ENCODE measurements at places on chromosomes 5 and 9. TPM values are rescaled to one million over a fixed set of nuclear protein-coding genes. Genes with fewer than 3 reads are reported as not detected.

ASPN gene
- polyA plus RNA-seq, result 1.1 TPM

DELE1 gene
- 37.5 TPM for polyA plus RNA-seq

PHYHD1 gene
- 4.7 TPM for polyA plus RNA-seq

DNA sequence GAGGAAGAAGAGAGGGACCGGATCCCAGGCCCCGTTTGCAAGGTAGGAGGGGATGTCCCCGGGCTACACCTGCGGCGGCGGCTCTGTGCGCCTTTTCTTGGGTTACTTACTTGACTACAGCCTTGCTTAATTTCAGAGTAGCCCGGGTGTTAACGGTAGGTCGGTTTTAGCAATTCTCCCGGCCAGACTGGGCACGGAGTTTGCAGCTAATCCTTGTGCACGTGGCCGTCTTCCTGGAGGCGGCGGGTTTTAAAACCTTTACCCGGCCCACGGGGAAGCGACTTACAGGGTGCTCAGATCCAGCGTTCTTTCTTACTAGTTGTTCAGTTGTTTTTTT lies 313 bp downstream of the BRIX1 start:
- H3K4me3 ChIP-seq, result peak overlapping the region; percentile 86
- peak overlapping the region; percentile 82 for H3K27ac ChIP-seq
- H3K27me3 ChIP-seq, result no peaks in the 10 kb centered on the region
- H3K36me3 ChIP-seq, result peaks cover 6% of the 10 kb centered on the region
- no peak for DNase-seq

GRCh38 chr5:102911973-102912372 lies 156.9 kb downstream of the PAM start:
- H3K27me3 ChIP-seq, result no peaks in the 10 kb centered on the region
- no peak overlapping the region for H3K27ac ChIP-seq
- H3K4me3 ChIP-seq, result no peak overlapping the region
- DNase-seq, result no peak

DNA sequence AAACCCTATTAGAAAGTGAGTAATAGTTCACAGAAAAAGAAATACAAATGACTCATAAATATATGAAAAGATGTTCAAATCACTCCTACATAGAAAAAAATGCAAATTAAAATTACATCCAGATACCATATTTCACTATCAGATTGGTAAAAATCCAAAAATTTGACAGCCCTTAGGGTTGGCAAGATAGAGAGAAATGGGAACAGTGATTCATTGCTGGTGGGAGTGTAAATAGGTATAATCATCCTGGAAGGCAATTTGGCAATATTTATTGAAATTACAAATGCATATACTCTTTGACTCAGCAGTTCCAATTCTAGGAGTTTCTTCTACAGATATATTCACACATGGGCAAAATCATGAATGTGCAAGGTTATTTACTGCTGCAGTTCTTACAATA lies 273.5 kb downstream of the NR2F1-AS1 start:
- H3K27me3 ChIP-seq, result no peaks in the 10 kb centered on the region
- no peaks in the 10 kb centered on the region for H3K36me3 ChIP-seq
- H3K4me1 ChIP-seq, result peaks cover 9% of the 10 kb centered on the region
- no peak overlapping the region for H3K27ac ChIP-seq
- no peak for DNase-seq
- no peak overlapping the region for H3K4me3 ChIP-seq

DNA sequence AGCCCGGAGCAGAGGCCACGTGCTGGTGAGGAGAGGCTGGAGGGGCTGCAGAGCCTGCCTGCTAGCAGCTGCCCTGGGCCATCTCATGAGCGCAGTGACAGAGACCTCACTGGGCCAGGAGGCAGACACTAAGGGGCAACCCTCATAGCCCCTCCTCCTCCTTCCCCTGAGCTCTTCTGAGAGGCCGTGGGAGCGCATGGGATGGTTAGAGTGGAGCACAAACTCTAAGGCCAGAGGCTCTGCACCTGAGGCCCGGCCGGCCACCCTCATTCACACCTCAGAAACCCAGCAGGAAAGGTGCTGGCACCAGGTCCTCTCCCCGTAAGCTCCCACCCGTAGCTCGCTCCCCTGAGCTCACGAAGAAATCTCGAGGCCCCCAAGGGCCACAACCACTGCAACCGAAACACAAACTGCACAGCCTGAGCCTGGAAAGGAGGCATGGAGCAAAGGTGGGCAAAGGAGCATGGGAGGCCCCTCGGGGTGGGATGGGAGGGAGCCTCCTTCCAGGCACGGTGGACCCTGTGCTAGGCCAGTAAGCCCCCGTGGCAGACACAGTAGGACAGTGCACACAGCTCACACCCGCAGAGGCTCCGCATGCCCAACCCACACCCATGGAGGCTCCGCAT lies 17.7 kb downstream of the CAMSAP1 start:
- no peaks in the 10 kb centered on the region for H3K27me3 ChIP-seq
- peaks cover 55% of the 10 kb centered on the region for H3K4me1 ChIP-seq
- H3K4me3 ChIP-seq, result no peak overlapping the region
- H3K36me3 ChIP-seq, result no peaks in the 10 kb centered on the region
- no peak for DNase-seq
- H3K27ac ChIP-seq, result peak overlapping the region; percentile 42

DNA sequence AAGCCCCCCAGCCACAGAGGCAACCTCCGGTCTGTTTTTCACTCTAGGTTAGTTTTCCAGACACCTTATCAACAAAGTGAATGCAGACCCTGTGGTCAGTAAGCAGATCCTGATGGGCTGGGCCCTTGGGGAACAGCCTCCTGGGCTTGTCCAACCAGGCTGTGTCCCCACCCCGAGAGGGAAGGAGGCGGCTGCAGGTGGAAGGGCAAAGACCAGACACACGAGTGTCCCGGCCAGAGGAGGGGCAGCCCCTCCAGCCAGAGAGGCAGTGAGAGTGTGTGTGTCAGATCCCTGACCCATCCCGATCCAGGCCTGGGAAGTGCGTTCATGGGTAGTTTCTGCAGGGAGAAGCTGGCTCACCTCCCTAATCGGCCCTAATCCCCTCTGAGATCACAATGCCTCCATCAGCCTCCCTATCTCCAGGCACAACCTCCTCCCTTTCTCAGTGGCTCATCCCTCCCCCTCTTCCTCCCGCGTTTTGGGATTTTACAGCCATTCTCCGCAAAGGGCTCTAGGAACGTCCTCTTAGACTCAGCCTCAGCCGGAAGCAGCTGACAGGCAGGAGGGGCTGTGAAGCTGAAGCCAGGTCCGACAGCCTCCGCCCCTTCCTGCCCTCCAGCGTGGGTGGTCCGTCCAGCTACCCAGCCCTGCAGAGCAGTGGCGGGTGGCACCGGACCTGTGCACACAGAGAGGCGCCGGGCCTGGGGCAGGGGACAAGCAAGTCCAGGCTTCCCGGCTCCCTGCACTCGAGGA lies 9.7 kb downstream of the SLC12A7 start:
- peaks cover 12% of the 10 kb centered on the region for H3K27me3 ChIP-seq
- H3K4me1 ChIP-seq, result no peaks in the 10 kb centered on the region
- no peaks in the 10 kb centered on the region for H3K36me3 ChIP-seq
- H3K4me3 ChIP-seq, result no peak overlapping the region

- peaks cover 17% of the 10 kb centered on the region for H3K36me3 ChIP-seq
- peaks cover 4% of the 10 kb centered on the region for H3K27me3 ChIP-seq
- H3K4me3 ChIP-seq, result no peak overlapping the region
- no peak for DNase-seq
Measured at GRCh38 chr9:136852664-136853595, 784 bp downstream of the MAMDC4 start.

- DNase-seq, result no peak
- H3K4me1 ChIP-seq, result no peaks in the 10 kb centered on the region
- H3K4me3 ChIP-seq, result no peak overlapping the region
- H3K36me3 ChIP-seq, result peaks cover 42% of the 10 kb centered on the region
Measured at GRCh38 chr9:114196979-114197622, 41.8 kb downstream of the COL27A1 start.

DNA sequence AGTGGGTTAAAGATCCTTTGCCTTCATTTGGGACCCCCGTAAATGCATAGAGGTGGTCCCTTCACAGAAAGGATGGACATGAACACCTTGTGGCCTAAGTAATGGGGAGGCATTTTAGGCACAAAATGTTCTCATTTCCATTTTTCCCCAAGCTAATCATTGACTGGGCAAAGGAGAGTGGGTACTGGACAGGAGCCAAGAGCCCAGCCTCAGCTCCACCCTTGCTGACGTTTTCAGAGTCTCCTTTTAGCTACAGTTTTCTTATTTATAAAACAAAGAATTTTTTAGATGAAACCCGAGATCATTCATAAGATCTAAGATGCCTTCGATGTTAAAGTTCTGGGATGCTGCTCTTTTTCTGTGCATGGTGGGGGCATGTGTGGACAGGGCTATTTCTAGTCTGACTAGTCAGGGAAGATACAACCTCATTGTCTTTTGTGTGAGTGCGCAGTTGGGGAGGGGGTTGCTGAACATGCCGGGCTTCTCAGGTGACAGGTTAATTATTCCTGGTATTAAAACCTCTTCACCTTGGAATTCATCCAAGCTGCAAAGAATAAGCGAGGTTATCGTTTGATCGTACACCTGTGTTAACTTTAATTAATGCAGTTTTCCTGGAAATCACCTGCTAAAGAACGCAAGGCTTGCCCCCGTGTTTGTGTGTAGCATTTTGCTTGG lies 48.4 kb downstream of the ADAMTS16 start:
- no peak overlapping the region for H3K27ac ChIP-seq
- H3K36me3 ChIP-seq, result no peaks in the 10 kb centered on the region
- no peaks in the 10 kb centered on the region for H3K27me3 ChIP-seq
- H3K4me3 ChIP-seq, result no peak overlapping the region
- DNase-seq, result no peak
- no peaks in the 10 kb centered on the region for H3K4me1 ChIP-seq

DNA sequence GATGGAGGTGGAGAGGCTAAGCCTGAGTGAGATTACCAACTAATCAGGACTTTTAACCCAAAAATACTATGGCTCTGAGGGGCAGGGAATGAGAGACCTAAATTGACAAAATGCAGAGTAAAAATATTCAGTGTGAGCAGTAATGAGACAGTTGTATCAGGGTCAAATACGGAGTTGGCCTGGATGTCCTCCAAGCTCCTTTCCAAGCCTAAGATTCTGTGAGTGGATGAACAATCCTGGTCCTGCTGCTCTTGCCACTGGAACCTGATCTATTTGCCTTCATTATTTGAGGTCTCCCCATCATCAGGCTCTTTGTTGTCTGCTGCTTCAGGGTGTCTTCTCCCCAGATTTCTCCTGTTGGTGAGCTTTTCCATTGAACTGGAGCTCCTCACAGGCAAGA lies 1.1 kb downstream of the PDCD1LG2 start:
- H3K36me3 ChIP-seq, result peaks cover 7% of the 10 kb centered on the region
- H3K27ac ChIP-seq, result peak overlapping the region; percentile 78
- peak overlapping the region; percentile 89 for H3K4me3 ChIP-seq
- DNase-seq, result no peak
- peaks cover 59% of the 10 kb centered on the region for H3K4me1 ChIP-seq

GRCh38 chr5:62737766-62738165 lies 159.1 kb downstream of the LRRC70 start:
- H3K36me3 ChIP-seq, result no peaks in the 10 kb centered on the region
- H3K4me1 ChIP-seq, result no peaks in the 10 kb centered on the region
- no peaks in the 10 kb centered on the region for H3K27me3 ChIP-seq
- no peak overlapping the region for H3K4me3 ChIP-seq
- DNase-seq, result no peak

- DNase-seq, result no peak
- no peaks in the 10 kb centered on the region for H3K27me3 ChIP-seq
- no peaks in the 10 kb centered on the region for H3K4me1 ChIP-seq
- no peak overlapping the region for H3K4me3 ChIP-seq
- H3K27ac ChIP-seq, result no peak overlapping the region
Measured at GRCh38 chr5:53180991-53181390, 71.4 kb upstream of the MOCS2 start.

DNA sequence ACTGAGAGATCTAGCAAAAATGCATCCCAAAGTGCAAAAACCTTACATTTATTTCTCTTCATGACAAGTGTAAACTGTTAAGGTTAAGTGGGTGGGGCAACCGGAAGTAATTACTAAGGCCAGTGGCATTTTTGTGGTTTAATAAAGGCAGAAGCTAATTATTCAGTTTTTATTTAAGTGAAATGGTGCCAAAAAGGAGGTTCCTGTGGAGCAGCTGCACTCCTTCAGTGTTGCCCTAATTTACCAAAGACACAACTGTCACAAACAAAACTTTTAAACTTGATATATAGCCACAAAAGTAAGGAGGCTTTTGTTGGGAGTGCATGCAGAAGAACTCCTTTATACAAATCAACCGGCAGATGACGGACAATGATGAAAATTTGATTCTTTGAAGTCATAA lies 81.6 kb downstream of the NDUFS4 start:
- H3K4me3 ChIP-seq, result no peak overlapping the region
- no peaks in the 10 kb centered on the region for H3K27me3 ChIP-seq
- no peak overlapping the region for H3K27ac ChIP-seq
- H3K4me1 ChIP-seq, result peaks cover 25% of the 10 kb centered on the region
- peak; percentile 9 for DNase-seq

DNA sequence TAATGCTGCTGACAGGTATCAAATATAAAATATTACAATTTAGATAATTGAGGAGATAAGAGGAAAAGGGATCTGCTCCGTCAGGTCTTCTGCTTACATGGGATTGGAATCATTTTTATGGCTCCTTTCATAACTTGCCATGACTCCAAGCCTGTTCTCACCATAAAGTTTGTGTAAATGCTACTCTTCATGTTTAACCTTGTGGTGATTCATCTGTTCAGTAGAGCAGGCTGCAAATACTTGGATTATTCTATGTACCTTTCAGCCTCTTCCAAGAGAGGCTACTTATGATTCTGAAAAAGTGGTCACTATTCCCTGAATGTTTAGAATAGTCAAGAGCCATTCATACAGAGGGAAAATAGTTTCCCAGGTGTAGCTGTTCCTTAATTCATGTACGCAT lies 66.9 kb downstream of the SLC44A1 start:
- no peak for DNase-seq
- no peak overlapping the region for H3K4me3 ChIP-seq

- DNase-seq, result no peak
- H3K4me1 ChIP-seq, result peaks cover 10% of the 10 kb centered on the region
- H3K27me3 ChIP-seq, result peaks cover 6% of the 10 kb centered on the region
Measured at GRCh38 chr9:20618361-20618802, 3.9 kb downstream of the MLLT3 start.

DNA sequence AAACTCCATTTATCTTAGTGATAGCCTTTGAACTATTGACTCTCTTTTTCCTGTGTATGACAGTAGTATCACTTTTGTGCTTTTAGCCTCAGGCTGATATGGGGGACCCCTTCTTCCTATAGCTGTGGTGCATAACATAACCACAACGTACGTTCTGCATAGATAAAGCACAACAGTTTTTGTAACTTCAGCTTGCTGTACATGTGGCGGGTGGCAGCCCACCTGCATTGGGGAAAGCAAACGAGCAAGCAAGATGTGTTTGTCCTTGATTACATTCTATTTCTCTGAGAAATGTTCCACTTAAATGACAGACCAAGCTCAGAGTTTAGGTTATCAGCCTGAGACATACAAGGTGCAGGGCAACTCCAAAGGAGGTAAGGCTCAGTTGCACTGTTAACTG lies 309.4 kb downstream of the KDM4C start:
- H3K27me3 ChIP-seq, result no peaks in the 10 kb centered on the region
- H3K36me3 ChIP-seq, result no peaks in the 10 kb centered on the region
- H3K4me3 ChIP-seq, result no peak overlapping the region
- H3K4me1 ChIP-seq, result no peaks in the 10 kb centered on the region
- H3K27ac ChIP-seq, result no peak overlapping the region

GRCh38 chr9:73038613-73039012 lies 85.8 kb upstream of the ALDH1A1 start:
- H3K36me3 ChIP-seq, result no peaks in the 10 kb centered on the region
- no peak for DNase-seq
- H3K4me1 ChIP-seq, result no peaks in the 10 kb centered on the region
- H3K4me3 ChIP-seq, result no peak overlapping the region

- H3K36me3 ChIP-seq, result peaks cover 4% of the 10 kb centered on the region
- no peak overlapping the region for H3K4me3 ChIP-seq
- no peak overlapping the region for H3K27ac ChIP-seq
- DNase-seq, result no peak
- H3K27me3 ChIP-seq, result no peaks in the 10 kb centered on the region
Measured at GRCh38 chr5:176320577-176320976, 41.0 kb downstream of the KIAA1191 start.
